Stomach (tissue), 19 donors: ENCODE measurements at places on chromosomes 12 and 14. TPM values are rescaled to one million over a fixed set of nuclear protein-coding genes. Genes with fewer than 3 reads are reported as not detected.

The FAM181A gene
- not detected for total RNA-seq

GRCh38 chr14:76726551-76726970 is 34.7 kb upstream of the VASH1 start:
- DNase-seq: no peak

- DNase-seq: no peak
Observed at GRCh38 chr14:61121355-61121787, 140.3 kb downstream of the SLC38A6 start.

DNA sequence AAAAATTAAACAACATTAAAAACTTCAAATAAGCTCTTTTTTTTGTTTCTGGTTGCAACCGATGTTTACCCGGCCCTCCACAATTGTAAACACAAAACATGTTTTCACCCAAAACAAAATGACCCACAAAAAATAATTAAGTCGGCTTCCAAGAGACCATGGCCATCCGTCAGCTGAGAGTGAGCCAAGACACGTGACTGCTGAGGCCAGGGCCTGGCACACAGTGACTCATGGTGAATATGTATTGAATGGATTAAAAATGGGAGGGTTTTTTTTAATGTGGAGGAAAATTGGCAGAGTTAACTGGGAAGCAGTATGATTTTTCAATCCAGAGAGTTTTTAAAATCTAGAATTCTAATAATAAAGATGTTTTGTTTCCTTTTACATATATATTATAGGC is 13.8 kb upstream of the CPNE8 start:
- no peak for DNase-seq

DNA sequence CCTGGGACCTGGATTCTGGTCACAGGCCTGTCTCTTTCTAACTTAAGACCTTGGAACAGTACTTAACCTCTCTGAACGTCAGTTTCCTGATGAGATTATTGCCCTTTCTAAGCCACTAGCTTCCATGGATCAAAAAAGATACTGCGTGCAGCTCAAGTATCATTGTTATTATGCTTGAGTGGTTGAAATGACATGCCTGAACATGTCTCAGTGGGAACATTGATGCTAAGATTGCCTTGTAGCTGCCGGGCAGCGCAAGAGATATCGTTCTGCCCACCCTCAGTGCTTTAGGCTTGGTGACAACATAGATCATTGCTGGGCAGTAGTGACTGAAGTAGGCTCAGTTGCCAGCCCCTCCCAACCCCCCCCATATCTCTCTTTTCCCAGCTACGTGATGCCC is 131.9 kb downstream of the SMOC1 start:
- DNase-seq: no peak

- DNase-seq: no peak
Observed at GRCh38 chr12:42468921-42469320, 120.6 kb downstream of the PRICKLE1 start.

DNA sequence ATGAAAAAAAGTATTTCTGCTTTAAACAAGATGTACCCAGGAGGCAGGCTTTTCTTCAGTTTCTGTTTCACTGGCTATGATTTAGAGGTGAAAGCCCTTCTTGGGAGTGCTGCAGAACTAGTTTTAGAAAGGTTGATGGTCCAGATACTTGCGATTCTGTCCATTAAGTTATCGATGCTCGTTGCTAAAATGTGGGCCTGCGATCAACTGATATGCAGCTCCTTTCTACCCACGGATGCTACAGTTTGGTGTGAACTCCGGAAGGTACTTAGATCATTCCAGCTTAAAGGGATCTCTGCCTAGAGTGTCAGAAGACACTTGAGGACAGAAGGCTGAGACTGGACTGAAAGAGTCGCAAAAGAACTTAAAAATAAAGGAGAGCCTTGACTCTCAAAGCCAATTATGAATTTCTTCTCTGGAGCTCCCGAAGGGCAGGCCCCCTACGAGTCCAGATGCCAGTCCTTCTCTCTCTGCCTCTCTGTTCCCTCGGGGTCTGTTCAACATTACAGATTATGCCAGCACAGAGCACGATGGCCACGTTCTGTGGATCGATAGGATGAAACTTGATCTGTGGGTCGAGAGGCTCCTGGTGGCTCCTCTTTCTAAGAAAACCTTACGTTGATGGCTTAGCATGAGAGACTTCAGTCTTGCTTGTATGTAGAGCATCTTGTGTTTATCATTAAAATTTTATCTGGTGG is 40.0 kb downstream of the FBXW8 start:
- DNase-seq: no peak

GRCh38 chr12:104515899-104516298 is 59.2 kb downstream of the CHST11 start:
- no peak for DNase-seq

DNA sequence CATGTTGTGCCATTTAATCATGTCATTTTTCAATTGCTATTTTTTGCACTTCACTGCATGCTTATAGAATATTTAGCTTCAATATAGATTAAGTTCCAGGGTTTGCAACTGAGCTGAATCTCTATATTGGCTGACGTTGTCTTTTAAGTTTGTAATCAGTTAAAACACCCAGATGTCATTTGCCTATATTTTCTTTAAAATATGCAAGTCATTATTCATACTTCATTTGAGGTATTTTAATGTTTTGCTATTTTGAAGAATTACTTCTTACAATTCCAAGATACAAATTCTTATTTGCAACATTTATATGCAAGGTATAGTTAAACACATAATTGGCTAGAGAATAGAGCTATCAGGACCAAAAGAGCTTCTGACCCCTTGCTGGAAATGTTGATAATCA is 175.0 kb upstream of the NPAS3 start:
- DNase-seq: no peak

GRCh38 chr12:76375939-76376338 is 27.7 kb upstream of the BBS10 start:
- peak; percentile 4 for DNase-seq
